Hepatocyte (in vitro differentiated cells): ENCODE measurements at places on chromosomes 13 and 19. TPM values are rescaled to one million over a fixed set of nuclear protein-coding genes. Genes with fewer than 3 reads are reported as not detected.

DNA sequence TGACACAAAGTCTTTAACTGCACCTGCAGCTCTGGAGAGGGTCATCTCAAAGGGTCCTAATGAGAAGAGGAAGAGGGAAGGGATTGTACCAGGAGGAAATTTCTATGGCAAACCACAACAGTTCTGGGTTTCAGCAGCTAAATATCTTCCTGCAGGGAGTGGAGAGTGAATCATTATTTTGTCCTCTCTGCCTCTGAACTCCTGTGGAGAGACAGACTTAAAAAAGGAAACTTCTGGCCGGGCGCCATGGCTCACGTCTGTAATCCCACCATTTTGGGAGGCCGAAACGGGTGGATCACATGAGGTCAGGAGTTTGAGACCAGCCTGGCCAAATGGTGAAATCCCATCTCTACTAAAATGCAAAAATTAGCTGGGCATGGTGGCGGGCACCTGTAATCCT is 16.9 kb upstream of the C1QTNF9 start:
- no peak for DNase-seq

GRCh38 chr13:25973085-25973484 is 78.7 kb downstream of the SHISA2 start:
- DNase-seq: no peak

DNA sequence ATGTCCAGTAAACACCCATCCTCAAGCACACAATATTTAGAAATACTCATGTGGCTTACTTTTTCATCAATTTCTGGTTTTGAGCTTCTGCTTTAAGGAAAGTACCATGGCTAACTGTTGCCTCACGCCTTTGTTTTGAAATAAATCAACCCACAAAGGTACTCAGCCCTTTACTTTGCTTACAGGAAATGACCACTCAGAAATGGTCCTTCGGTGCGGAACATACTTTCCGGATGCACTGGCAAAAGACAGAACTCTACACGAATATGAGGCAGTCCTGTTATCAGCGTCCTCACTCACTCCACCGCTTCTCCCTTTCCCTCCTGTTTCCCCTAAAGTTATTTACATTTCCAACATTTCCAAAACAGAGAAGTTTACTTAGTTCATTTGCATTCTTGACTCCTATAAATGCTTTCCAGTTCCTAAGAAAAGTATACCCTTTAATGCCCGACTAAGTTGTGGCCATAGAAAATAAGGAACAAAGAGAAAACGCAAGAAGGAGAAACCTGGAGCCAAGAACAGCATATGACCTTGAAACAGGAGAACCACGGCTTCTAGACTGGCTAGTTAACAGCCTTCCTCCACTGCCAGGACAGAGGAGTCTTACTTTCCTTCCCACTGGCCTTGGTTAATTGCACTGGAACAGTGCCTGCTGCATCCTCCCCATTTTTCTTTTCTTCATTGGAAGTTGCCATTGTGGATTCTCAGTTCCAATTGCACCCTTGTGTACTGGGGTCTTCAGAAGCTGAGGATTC is 10.6 kb downstream of the FPR2 start:
- DNase-seq: no peak

GRCh38 chr13:46526100-46526735 is 26.8 kb upstream of the LRCH1 start:
- no peak for DNase-seq

DNA sequence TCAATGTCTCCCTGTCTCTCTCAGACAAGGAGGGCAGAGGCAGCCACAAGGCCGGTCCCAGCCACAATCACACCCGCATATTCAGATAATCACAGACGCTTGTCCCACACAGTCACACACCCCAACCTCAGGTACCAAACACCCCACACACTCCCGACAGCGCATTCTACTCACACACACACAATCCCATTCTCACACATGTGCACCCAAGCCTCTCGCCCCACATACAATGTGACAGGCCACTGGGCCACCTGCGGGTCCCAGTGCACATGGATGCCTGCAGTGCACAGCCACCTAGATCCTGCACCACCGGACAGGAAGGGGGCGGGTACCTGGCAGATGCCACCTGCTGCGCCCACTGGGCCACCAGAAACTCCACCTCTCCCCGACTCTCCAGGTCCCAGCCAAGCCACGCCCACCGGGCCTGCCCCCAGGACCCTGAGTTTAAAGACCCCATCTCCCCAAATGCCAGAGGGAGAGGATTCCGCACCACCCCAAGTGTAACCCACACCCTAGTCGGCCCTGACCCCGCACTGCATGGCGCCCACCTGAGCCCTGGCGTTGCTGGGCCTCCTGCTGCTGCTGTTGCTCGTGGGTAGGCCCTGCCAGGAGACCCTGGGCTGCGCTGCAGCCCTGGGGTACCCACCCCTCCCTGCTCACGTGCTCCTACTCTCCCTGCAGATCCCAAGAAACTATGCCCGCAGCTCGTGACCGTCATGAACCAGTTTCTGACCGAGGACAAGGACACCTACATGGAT is 10.6 kb downstream of the SCGB2B2 start:
- no peak for DNase-seq

- peak; percentile 2 for DNase-seq
Observed at GRCh38 chr19:16351133-16351809, 26.6 kb downstream of the KLF2 start.

DNA sequence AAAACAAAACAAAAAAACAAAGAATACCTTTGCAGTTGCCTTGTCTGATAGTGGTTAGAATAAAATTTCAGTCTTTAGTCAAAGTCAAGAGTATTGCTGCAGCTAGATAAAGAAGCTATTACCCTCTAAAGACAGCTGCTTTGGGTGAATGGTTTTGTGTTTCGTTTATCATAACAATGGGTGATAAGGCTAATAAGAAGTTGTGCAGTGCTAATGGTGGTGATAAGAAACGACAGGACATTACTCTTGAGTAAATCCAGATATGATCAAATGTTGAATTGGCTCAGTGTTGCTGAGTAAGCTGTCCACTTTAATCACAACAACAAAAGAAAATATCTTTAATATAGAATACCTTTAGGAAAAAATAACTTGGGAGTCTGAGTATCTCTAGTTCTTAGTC is 1825.3 kb downstream of the SLITRK5 start:
- DNase-seq: no peak

DNA sequence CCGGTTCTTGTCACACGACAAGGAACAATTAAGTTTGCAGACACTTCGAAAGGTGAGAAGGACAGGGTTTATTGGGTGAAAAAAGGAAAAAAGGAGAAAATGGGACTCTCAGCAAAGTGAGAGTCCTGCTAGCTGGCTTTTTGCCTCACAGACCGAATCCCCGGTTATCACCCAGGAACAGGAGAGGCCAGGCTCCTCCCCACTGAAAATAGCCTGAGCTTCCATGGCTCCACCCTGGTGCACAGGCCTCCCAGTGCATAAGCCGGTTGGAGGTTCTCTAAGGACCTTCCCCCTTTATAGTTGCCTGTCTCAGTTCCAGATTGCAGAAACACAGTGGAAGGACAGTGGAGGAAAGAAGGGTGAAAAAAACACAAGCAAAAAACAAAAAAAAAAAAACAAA is 571.7 kb downstream of the KCTD12 start:
- DNase-seq: no peak

Gene INSL3
- total RNA-seq: not detected in 2 replicates

Gene ABHD17A
- 62.5 and 77.5 TPM in 2 replicates for total RNA-seq

Gene ZNF177
- total RNA-seq: 5.2 and 5.5 TPM in 2 replicates

Gene C19orf33
- total RNA-seq: 126 and 153 TPM in 2 replicates
